Brain (organoid and tissue), 16 donors: ENCODE measurements at places on chromosomes 2 and 18.
A peak's percentile ranks its signal among the peaks of the same experiment; 100 is the strongest.

GRCh38 chr2:188410504-188411235 is 119.0 kb downstream of the GULP1 start:
- no peak for DNase-seq

GRCh38 chr2:105313877-105314276 is 15.7 kb downstream of the TGFBRAP1 start:
- DNase-seq, result no peak

DNA sequence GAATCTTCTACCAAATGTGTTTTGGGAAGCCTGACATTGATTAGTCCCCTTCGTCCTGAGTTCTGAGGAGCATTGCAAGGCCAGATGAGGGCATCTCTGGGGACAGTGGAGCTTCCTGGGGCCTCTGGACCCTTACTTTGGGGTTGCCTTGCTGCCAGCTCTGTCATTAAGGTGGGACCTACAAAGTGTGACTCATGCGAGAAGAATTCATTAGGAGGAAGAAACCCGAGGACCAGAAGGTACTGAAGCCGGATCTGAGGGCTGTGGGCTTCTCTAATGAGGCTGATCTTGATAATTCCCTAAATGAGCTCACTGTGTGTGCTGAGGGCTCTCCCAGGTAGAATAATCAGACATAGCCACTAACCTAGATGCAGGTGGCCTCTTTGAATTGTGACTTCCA is 695 bp upstream of the SCYGR2 start:
- no peak for DNase-seq

DNA sequence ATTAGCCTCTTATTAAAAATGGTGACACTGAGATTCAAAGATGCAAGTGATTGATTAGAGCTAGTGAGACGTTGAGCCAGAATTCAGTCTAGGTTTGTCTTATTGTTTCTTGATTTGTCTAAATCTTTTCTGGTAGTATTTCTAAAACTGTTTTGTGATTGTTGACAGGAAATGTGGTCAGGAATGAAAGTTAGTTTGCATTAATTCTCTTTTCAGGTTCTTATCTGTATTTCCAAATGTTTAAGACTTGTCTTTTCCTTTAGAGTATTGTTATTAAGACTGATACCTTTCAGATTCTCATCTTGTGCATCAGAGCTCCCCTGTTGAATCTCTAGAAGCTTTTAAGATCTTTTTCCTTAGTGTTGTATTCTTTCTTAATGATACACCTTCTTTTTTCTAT is 89.3 kb downstream of the MBD5 start:
- DNase-seq, result no peak

- DNase-seq, result no peak
These were observed 18.1 kb upstream of the SPP2 start for GRCh38 chr2:234032279-234032856.

- no peak for DNase-seq
These were observed 103.9 kb upstream of the EPAS1 start for GRCh38 chr2:46193356-46193755.

GRCh38 chr2:187134306-187134705 is 285.3 kb upstream of the ZSWIM2 start:
- no peak for DNase-seq

GRCh38 chr2:110205660-110206455 is 1.0 kb upstream of the NPHP1 start:
- no peak for DNase-seq

- DNase-seq, result peak; percentile 25
These were observed 39.7 kb downstream of the RAPGEF4 start for GRCh38 chr2:172775319-172775718.

- no peak for DNase-seq
These were observed 62.8 kb downstream of the TCF7L1 start for GRCh38 chr2:85195956-85196355.

DNA sequence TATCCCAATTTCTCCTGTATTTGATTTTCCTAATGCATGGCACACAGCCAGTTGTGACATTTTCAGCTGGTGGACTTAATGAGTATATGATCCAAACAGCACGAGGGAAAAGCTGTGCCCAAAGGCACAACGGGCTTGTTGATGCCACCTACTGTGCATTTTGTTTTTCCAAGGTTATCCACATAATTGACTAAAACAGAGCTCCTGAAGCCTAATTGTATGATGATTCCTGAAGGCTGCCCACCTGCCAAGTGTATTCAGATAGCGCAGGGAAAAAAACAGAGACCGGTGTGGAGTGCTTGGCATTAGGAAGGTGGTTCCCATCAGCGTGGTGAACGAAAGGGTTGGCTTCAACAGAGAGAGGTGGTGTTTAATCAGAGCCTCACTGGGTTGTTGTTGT is 14.9 kb downstream of the RBMS1 start:
- DNase-seq, result no peak

DNA sequence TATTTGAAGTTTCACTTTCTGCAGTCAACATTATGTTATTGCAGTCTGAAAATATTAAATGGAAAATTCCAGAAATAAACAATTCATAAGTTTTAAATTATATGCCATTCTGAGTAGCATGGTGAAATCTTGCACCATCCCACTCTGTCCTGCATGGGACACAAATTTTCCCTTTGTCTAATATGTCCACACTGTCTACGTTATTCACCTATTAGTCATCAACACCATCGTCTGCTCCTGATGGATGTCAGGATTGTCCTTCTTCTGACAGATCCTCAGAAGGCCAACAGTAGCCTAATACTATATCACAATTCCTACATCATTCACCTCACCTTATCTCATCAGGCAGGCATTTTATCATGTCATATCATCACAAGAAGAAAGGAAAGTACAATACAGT is 163.1 kb downstream of the TXNL1 start:
- DNase-seq, result no peak

DNA sequence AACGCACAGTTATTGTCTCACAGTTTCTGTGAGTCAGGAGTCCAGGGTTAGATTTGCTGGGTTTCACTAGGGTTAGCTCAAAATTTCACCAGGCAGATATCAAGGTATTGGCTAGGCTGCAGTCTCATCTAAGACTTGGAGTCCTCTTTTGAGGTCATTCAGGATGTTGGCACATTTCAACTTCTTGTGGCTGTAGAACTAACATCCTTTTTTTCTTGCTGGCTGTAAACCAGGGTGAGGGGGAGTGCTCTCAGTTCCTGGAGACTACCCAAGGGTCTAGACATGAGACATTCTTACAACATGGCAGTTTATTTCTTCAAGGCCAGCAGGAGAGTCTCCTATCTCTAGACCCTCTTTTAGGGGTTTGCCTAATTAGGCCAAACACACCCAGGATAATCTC is 12.8 kb upstream of the CAVIN2 start:
- no peak for DNase-seq

GRCh38 chr2:149082735-149083134 is 44.2 kb downstream of the LYPD6B start:
- DNase-seq, result peak; percentile 43

- DNase-seq, result peak; percentile 49
These were observed 280.9 kb upstream of the STON1 start for GRCh38 chr2:48249025-48249424.

- no peak for DNase-seq
These were observed 9.8 kb downstream of the NRP2 start for GRCh38 chr2:205692104-205692503.

- no peak for DNase-seq
These were observed 24.2 kb downstream of the ADI1 start for GRCh38 chr2:3494984-3495666.

- DNase-seq, result no peak
These were observed 1155.8 kb upstream of the TMEFF2 start for GRCh38 chr2:193350509-193350908.

DNA sequence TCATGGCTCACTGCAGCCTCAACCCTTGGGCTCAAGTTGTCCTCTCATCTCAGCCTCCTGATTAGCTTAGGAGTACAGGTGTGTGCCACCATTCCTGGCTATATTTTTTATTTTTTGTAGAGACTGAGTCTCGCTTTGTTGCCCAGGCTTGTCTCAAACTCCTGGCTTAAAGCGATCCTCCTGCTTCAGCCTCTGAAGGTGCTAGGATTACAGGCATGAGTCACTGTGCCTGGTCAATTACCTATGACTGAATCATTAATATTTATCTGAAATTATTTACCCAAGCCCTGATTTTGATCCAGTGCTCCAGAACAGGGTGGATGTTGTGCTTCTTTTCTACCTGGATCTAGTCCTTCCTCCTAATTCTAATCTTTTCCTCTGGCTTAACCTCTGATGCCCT is 87.8 kb downstream of the MAP2 start:
- DNase-seq, result no peak

- DNase-seq, result no peak
These were observed 54.4 kb downstream of the CWC22 start for GRCh38 chr2:179952658-179953057.

DNA sequence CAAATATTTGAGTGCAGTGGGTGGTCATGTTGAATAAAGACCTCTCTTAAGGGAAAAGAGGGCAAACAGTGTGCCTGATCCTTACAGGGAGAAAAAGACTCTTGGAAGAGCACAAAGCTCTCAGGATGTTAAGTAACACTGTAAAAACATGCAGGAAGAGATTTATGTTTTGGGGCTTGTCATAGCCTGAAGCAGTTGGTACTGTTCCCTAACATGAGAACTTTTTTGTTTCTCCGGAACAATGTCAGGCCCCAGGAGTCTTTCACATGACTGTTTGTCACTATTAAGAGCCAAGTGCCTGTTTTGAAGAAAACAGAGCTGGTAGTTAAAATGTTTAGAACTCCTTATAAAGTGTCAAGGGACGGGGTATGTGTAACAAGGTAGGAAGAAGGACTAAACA is 83.7 kb upstream of the B3GNT2 start:
- DNase-seq, result peak; percentile 7

GRCh38 chr2:215903203-215903602 is 110.1 kb downstream of the MREG start:
- DNase-seq, result no peak

GRCh38 chr2:37610638-37611289 is 60.7 kb downstream of the CDC42EP3 start:
- DNase-seq, result no peak

- no peak for DNase-seq
These were observed 7.6 kb upstream of the GAREM1 start for GRCh38 chr18:32478317-32478716.
